ENCODE measurements at places on chromosomes 2 and 18. TPM values are rescaled to one million over a fixed set of nuclear protein-coding genes. Genes with fewer than 3 reads are reported as not detected.

RSAD2 gene
- total RNA-seq: 35.0 TPM

SAG gene
- total RNA-seq: 0.34 TPM

EML6 gene
- 0.89 TPM for total RNA-seq

C1D gene
- total RNA-seq: 27.0 TPM

GREB1L gene
- not detected for total RNA-seq

PTH2R gene
- 0.11 TPM for total RNA-seq

UGT1A10 gene
- not detected for total RNA-seq

ST8SIA5 gene
- not detected for total RNA-seq

EPHA4 gene
- 7.0 TPM for total RNA-seq

All from T-helper 2 cell treated with Interferon-gamma antibody and Interleukin-4, amounts not matched to agents 100 ng/mL and 5 ng/mL, for 36 hours (primary cell).